HCEC 1CT (cell line): ENCODE measurements at places on chromosomes 13 and 19.
A peak's percentile ranks its signal among the peaks of the same experiment; 100 is the strongest.

DNA sequence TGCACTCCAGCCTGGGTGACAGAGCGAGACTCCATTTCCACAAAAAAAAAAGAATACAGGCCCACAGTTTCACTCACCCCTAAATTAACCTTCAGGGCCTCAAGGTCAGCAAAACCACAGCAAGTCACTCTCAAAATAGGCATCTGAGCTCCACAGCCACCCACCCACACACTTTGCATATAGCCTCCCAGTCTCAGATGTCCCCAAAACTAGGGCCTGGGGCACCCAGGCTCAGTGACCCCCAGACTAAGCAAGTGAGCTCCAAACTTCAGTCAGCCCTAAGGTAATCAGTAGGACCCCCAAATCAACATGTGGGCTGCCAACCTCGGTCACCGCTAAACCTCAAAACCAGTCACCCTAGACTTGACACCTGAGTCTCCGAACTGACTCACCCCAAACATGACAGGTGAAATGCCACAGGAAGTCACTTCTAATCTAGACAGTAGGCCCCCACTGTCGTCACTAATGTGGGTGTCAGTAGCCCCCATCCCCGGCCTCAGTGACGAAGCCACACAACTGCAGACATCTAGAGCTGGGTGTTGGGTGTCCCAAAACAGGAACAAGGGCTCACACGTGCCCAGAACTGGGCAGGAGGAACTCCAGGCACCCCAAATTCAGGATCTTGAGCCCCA, 13.9 kb downstream of the RABAC1 start:
- no peak for DNase-seq

DNA sequence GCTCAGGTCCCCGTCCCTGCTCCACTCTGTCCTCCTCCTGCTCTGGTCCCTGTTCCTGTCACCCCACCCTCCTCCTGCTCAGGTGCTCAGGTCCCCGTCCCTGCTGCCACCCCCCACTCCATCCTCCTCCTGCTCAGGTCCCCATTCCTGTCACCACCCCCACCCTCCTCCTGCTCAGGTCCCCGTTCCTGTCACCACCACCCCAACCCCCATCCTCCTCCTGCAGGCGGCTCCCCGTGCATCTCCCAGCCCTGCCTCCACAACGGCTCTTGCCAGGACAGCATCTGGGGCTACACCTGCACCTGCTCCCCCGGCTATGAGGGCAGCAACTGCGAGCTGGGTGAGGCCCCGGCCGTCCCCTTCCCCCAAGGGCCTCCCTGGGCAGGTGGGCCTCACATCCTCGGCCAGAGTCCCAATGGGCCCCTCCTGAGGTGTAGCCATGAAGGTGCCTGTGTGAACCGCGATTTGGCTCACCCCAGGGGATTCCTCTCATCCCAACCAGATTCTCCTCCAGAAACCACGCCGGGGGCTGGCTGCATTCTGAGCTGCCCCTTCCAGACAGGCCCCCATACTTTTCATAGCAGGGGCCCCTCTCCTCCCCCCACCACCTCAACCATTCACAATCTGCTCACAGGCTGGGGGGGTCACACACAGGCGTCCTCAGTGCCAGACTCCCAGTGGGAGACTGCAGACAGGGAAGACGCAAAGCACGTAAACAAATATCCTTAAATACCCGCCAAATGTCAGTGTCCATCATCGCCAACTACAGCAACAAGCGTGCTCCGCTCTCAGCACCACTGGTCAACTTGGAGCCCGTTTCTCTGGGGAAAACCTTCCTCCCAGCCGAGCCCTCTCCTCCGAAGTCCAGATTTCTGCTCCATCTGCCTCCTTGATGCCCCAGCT, 4.6 kb downstream of the PROZ start:
- no peak for DNase-seq

DNA sequence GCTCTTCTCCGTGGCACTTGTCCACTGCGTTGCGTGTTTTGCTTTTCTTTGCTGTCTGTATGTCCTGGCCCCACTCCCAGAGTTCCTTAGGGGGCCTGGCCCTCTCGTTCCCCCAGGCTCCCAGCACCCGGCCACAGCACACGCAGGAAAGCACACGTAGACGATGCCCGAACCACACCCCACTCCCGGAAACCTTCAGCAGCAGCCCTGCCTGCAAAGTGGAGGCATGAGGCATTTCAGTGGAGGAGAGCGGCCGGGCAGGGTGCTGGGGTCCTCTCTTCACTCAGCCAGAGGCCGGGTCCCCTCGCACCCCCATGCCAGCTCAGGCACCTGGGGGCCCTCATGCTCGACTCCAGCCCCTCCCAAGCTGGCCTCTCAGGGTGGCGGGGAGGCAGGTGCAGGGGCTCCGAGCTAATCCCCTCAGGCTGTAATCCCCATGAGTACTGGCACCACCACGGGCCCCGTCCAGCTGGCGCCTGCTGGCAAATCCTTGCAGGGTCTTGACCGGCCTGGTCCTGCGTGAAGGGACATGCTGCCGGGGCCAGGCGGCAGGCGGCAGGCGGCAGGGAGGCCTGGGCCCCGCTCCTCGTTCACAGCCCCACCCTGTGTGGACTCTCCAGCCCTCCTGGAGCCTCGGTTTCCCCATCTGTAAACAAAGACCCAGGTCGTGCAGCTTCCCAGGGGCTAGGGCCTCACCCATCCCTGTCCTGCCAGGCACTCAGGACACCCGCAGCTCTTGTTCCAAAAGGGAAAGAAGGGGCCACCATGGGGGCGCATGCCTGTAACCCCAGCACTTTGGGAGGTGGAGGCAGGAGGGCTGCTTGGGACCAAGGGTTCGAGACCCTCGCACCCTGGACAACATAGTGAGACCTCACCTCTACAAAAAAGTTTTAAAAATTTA, 7.0 kb downstream of the PIP5K1C start:
- no peak for DNase-seq

DNA sequence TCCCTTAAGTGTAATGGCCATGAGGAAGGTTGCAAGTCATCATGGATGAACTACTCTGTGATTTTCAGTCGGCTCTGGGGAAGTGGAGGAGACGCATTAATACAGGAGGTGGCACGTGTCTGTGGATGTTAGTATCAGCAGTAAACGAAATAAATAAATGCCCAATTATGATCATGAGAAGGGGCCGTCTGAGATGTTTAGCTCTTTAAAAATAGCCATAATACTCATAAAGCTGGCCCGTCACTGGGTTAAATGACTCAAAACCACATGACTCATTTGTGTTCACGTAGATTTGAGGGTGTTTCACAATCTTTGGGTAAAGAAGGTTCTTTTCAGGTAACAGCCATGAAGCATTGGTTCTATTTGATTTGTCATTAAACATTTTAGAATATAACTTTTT, 620.6 kb downstream of the GPC6 start:
- peak; percentile 89 for DNase-seq

GRCh38 chr13:28337166-28338005, 157.5 kb downstream of the FLT1 start:
- peak; percentile 87 for DNase-seq

GRCh38 chr19:48378194-48378570, 13.2 kb downstream of the KDELR1 start:
- DNase-seq, result no peak

DNA sequence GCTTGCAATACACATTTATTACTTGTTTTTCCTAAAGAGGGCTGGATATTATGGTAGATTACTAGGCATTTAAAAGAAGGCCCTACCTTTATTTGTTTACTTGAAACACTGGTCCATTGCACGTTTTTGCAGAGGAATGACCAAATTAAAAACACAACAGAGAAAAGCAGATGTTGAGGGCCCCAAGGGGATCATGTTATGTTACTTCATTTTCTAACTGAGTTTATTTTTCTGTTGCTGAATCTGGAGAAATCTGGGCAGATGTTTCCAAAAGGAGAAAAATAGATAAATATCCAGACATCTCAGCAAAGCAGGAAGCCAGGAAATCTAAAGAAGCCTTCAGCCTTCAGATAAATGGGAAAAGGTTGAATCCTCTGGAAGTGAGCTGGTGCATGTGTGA, 353.0 kb downstream of the NDFIP2 start:
- no peak for DNase-seq

GRCh38 chr19:1206150-1206863, 729 bp downstream of the STK11 start:
- DNase-seq, result no peak

DNA sequence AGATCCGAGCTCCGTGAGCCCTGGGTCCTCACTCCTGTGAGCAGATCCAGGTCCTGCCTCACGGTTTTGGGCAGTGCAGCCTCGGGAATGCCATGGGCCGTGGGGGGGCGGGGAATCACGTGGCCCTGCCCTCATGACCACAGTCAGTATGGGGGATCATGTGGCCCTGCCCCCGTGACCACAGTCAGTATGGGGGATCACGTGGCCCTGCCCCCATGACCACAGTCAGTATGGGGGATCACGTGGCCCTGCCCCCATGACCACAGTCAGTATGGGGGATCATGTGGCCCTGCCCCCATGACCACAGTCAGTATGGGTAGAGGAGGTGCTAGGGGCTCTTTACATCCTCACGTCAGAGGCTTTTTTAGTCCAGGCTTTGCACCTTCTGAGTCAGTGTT, 64.3 kb upstream of the F7 start:
- no peak for DNase-seq

DNA sequence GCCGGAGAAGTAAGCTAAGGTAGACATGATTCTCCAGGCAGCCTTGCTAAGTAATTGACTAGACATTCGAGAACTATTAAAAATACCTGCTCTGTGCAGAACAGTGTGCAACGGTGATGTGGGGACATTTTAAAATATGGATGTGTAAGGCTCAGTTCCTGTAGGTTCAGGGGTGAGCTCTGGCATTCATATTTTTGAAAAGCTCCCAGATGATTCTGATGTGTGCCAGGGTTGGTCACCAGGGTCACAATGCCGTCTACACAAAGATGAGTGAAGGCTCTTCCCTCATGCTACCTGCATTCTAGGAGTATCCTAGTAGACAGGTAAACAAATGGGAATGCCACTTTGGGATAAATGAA, 702 bp upstream of the EPSTI1 start:
- no peak for DNase-seq

DNA sequence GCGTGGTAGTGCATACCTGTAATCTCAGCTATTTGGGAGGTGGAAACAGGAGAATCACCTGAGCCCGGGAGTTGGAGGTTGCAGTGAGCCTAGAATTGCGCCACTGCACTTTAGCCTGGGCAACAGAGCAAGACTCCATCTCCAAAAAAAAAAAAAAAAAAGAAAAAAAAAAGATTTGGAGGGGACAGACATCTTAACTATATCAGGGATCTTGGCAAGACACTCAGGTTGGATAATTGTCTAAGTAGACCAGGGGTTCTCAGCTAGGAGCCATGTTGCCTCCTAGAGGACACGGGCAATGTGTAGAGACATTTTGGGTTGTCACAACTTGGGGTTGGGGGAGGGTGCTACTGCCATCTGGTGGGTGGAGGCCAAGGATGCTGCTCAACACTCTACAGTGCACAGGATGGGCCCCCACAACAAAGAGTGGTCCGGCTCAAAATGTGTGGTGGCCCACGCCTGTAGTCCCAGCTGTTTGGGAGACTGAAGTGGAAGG, 1.9 kb upstream of the ZNF580 start:
- peak; percentile 49 for DNase-seq

DNA sequence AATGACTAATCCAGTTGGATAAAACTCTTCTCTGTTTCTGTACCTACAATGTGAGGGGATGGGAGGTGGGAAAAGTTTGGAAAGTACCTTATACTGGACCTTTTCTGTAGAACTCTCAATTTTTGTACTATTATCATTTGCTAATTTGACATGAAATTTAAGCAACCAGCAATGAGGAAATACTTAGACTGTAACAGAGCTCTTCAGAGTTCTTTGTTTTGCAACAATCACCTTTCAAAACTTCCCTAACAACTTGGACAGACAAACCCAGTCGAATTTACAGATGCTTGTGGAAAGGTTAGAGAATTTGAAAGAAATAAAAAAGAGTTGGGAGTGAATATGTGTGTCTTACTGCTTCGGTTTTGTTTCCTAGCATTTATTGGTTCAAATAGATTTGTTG, 16.8 kb downstream of the KBTBD7 start:
- no peak for DNase-seq

GRCh38 chr19:10639836-10640235, 14.3 kb upstream of the ILF3 start:
- DNase-seq, result no peak

GRCh38 chr19:1579222-1579621, 11.1 kb upstream of the MEX3D start:
- no peak for DNase-seq

GRCh38 chr13:95660981-95661581, 15.9 kb upstream of the DNAJC3 start:
- peak; percentile 39 for DNase-seq

DNA sequence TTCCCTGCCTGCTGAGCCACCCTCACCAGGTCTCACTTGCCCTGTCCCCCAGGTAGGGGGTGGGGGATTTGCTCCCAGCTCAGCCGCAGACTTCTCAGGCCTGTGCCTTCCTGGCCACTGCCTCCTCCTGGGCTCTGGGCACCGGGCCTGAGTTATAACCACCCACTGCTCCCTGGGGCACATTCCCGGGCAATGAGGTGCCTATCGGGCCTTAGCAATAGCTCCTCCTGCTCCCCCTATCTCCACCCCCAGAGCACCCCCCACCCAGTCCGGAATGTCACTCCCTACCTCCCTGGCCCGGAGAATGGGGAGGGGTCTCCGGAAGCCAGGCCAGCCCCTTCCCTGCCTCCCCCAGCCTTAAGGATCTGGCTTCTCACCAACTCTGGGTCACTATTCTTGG, at the start of gene KLK5:
TSS of gene KLK5 (minus strand) at position 129 of the 400 bp plus-strand sequence. CDS start 381 bp downstream, outside the sequence.
- DNase-seq, result no peak

DNA sequence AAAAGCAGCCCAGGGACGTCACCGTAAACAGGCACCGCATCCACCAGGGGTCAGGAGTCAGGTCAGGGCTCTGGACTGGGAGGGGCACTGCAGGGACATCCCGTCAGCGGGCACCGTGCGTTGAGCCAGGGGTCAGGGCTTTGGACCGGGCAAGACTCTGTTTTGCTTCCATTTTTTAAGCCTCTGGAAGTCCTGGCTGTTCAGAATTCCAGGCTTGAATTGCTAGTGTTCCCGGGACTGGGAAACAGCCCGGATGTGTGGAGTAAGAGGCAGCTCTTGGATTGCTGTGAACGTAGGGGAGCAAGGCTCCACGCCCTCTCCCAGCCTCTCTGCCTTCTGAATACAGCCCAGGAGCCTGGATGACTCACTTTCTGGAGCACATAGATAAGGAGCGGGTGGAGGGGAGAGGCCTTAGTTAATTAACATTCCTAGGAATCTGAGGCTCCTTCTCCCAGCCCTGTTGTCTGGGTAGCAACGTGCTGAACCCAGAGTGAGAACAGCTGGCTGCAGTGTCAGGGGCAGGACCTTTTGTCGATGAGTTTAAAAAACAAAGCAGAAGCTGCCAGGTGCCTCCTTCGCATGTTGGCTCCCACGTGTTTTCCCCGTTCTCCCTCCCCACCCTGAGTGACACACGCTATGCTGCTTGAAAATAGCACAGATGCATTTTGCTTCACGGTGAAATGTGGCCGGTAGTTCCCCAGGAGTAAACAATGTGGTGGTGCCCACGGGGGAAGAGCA, 21.9 kb downstream of the ATP11A start:
- DNase-seq, result peak; percentile 88

DNA sequence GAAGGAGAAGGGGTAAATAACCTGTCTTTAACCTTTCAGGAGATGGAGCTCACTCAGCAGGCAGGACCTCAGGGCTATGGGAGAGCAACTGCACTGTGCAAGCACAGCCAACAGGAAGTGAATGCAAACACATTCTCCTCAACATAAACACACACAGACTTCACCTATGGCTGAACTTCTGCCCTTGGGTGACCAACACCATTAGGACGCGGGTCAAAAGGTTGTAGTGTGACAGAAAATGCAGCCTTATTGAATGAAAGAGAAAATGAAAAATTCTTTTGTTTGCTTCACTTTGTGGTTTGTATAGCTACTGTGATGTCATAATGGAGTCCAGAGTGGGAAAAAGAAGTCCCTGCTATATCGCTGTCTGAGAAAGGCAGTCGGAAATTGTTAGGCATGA, 323.0 kb downstream of the NDFIP2 start:
- DNase-seq, result no peak

GRCh38 chr13:28037399-28037798, 48.9 kb upstream of the URAD start:
- DNase-seq, result peak; percentile 45
